ENCODE measurements at places on chromosomes 2 and 18.

DNA sequence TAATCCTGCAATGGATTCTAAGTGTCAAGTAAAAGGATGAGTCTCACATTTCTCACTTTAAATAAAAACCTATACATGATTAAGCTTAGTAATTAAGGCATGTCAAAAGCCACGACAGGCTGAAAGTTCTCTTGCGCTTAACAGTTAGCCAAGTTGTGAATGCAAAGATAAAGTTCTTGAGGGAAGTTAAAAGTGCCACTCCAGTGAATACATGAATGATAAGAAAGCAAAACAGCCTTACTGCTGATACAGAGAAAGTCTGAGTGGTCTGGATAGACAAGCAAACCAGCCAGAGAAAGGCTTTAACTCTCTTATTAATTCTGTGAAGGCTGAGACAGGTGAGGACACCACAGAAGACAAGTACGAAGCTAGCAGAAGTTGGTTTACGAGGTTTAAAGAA lies 12.7 kb downstream of the THOC1 start:
- ATAC-seq: no peak

DNA sequence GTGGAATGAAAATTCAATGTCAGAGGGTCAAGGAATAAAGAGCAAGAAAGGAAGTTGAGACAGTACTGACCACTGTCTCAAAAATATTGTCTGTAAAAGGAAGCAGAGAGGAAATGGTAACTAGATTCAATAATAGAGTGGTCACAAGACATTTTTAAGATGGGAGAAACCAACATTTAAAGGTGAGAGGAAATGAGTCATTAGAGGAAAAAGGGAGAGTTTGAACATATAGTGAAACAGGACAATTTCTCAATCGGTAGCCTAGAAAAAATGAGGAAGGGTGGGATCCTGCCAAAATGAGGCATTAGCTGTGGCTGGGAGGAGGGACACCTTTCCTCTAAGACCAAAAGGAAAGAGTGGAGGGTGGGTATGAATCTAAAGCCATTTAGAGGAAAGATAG lies 288.5 kb downstream of the SP3 start:
- no peak for ATAC-seq

GRCh38 chr2:165584126-165584654 lies 114.7 kb downstream of the CSRNP3 start:
- ATAC-seq: no peak

DNA sequence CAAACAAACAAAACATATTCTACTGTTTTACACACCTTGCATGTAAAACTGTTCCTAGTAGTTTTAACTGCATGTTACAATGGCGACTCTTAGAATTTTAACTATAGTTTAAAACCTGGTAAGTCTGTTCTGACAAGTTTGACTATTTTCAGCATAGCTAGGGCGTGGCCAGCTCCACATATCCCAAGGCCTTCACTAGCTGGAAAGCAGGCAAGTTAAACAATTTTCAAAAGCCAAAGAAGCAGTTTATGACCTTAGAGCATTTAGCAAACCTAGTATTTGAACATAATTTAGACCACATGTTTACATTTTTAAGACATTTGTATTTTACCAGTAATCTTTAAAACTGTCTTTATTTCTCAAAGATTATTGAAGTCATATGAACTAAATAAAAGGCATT lies 402.8 kb upstream of the SYT4 start:
- no peak for ATAC-seq

GRCh38 chr2:207223051-207223450 lies 57.3 kb upstream of the KLF7 start:
- ATAC-seq: peak; percentile 76

GRCh38 chr2:46703588-46703987 lies 212.0 kb downstream of the MCFD2 start:
- ATAC-seq: no peak

- no peak for ATAC-seq
Measured at GRCh38 chr18:1020731-1021344, 116.2 kb downstream of the ADCYAP1 start.

Data from SK-N-SH treated with all-trans-retinoic acid at 6 μM for 48 hours (cell line).